ENCODE measurements at places on chromosomes 4 and X. TPM values are rescaled to one million over a fixed set of nuclear protein-coding genes. Genes with fewer than 3 reads are reported as not detected.

The HTT gene
- total RNA-seq = 52.6 TPM

The HDX gene
- total RNA-seq = 1.7 TPM

The GLRA3 gene
- total RNA-seq = not detected

The SYTL4 gene
- 0.86 TPM for total RNA-seq

The EVC2 gene
- 3.6 TPM for total RNA-seq

The METTL14 gene
- total RNA-seq = 3.8 TPM

The PDLIM3 gene
- total RNA-seq = 15.7 TPM

The DEFB131A gene
- not detected for total RNA-seq

DNA sequence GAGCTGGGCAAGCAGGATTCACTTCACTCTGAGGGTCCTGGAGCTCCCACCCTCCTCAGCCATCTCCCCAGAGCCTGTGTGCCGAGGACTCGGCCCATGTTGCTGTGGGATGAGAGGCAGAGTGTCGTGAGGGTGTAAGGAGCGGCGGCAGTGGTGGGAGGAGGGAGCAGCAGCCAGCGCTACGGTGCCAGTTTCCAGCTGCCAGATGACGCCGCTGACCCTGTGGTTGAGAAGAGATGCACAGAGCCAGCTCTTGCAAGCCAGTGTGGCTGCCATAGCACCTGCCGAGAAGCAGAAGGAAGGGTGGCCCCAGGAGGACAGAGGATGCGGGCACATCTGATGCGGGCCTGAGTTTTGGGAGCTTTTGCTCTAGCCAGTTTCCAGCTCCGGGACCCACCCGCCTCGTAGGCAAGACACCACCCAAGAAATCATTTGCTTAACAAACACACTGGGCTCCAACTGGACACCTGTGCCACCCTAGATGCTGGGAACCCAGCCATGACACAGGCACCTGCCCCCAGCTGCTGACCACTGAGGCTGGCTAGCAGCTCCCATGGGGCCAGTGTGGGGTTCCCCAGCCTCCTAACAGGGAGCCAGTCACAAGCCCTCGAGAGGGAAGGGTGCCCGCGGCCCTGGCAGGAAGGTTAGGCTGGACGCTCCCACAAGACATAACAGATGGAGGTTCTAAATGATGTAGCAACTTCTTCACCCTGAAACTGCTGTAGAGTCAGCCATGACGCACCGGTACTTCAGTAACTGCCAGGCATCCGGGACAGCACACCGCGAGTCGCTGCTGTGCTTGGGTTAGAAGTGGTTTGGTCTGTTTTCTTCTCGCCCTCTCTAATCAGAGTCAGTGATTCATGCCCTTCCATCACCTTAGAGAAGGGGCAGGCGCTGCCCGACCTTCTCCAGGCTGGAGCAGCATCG, 8.9 kb downstream of the MSANTD1 start:
- no peak for DNase-seq

DNA sequence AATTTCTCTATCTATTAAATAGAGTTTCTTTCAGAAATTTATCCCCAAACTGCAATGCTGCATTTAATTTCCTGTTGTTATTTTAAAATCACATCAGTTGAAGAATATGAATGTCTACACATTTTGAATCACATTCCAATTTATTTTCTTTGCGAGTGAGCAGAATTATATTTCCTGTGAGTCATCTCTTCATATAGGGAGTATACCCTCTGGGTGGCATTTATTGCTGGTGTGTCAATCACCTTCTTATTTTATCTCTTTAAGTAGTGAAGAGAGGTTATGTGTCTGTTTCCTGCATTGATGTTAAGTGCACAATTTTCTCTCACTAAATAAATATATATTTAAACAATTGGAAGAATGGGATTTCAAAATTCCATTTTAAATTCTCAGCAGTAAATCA, 511.0 kb upstream of the ATOH1 start:
- no peak for DNase-seq

DNA sequence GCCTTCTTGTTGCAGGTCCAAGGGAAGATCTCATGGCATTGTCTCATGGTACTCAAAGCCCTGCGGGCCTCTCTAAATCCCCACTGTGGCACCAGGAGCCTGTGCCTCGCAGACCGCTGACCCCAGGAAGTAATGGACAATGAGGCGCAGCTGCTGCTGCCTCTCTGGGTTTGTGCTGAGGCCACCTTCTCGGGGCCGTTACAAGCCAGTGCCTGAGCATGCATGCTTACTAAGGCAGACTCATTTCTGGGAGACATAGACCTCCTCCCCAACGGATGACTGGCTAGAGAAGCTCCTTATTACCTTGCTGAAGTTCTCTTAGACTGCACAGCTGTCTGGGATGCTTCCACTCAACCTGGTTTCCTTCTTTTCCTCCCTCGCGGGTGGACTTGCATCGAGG, 1.3 kb downstream of the BDH2 start:
- no peak for DNase-seq

DNA sequence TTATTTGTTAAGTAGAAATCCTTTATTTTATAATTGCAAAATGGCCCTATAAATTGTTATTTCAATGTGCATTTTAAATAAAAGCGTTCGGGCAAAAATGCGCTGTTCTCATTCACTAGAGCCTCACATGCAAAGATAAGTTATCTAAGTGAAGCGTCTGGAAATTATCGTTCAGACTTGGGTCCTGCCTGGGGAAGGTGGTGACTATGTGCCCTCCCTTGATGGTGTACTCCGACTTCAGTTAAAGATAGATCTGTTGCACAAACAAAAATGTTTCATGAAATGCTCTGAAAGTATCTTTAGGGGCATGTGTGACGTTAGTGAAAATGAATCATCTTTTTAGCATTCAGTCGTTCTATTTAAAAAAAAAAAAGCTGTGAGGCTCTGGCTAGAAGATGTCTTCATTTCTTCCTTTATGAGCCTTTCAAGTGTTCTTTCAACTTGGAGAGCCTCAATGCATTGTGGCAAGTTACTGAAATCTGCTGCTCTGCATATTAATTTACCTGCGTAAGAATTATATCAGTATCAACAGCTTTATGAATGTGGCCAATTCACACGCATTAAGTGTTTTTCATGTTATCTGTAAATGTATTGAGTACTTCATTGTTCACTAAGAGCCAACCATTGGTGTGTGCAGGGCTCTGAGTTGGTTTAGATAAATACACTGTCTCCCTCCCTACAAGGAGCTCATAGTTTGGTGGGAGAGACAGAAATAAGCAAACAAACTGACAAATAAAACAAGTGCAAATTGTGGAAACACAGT, 83.0 kb downstream of the AFF1 start:
- DNase-seq = no peak

GRCh38 chr4:110108422-110108821, 90.0 kb downstream of the ELOVL6 start:
- DNase-seq = no peak

DNA sequence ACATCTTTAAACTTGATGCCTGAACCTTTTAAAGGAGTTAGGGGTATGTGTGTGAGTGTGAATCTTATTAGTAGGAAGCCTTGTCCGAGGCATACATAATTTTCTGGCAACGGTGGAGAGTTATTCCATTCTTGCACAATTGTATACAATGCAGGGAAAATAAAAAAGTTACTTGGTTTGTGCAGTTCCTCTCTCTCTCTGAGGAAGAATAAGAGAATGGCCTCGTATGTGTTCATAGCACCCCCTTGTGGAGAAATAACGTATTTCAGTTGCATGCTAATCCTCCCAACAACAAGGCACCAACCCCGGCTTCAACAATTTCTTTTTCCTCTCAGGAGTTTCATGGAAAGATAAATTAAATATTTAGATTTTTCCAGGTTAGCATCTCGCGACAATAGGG, 33.7 kb upstream of the FGF13 start:
- DNase-seq = peak; percentile 16

DNA sequence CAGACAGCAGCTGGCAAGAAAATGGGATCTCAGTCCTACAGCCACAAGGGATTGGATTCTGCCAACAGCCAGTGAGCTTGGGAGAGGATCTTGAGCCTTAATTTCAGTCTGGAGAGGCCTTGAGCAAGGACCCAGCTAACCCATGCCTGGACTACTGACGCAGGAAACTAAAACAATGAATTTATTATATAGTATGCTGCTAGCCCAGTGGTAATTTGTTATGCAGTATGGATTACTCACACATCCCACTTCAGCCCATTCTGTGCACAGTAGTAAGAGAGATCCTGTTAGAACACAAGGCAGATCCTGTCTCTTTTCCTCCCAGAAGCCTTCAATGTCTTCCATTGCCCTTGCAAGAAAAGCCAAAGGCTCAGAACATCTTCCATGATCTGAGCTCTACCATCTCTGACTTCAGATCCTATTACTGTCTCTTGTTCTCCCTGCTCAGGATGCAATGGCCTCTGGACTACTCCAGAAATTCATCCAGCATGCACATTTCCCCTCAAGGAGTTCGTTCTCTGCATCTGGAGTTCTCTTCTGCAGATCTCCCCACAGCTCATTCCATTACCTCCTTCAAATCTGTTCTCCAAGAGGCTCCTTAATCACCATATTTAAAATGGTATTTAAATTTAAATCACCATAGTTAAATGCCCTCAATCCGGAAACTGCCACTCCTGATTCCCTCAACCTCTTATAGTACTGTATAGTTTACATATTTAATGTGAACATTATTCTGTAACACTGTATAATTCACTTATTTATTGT, 27.6 kb downstream of the SMIM20 start:
- no peak for DNase-seq

DNA sequence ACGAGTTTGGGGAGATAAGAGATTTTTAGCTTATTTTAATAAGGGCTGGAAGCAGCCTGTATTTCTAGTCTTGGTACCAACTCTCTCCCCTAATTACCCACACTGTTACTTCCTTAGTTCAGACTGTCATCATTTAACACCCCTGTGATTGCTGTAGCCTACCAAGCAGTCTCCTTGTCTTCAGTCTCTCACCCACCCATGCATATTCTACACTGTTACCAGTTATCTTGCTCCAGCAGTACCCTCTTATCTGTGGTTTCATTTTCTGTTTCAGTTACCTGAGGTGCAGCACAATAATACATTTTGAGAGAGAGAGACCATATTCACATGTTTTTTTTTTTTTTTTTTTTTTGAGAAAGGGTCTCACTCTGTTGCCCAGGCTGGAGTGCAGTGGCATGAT, 80.2 kb downstream of the DIAPH2 start:
- DNase-seq = no peak

GRCh38 chr4:109682875-109683274, 20.4 kb downstream of the CASP6 start:
- no peak for DNase-seq

GRCh38 chr4:39278476-39278875, 87.7 kb downstream of the RFC1 start:
- no peak for DNase-seq

DNA sequence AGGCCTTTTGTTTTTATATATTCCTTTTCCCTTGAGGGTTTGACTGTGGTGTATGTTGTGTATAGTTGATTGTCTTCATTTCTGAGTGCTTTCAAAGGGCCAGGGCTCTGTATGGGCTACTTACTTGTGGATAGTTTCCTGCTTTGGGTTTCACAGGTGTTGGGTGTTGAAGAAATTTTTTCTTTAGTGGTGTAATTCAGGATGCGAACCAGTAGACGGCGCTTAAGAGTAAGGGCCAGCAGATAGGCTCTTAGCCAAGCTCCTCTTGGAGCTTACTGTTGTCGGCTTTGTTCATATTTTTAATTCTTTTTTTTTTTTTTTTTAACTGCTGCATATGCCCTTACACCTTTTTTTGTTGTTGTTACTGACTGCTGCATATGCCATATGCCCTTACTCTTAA, 276.3 kb upstream of the GALNT7 start:
- no peak for DNase-seq

- no peak for DNase-seq
Measured at GRCh38 chrX:78333521-78333920, 6.1 kb upstream of the CYSLTR1 start.

- no peak for DNase-seq
Measured at GRCh38 chrX:149275836-149276235, 229.3 kb downstream of the IDS start.

GRCh38 chr4:48654015-48654664, 125.9 kb downstream of the FRYL start:
- DNase-seq = peak; percentile 22

GRCh38 chrX:15207384-15207783, 62.5 kb downstream of the ASB9 start:
- no peak for DNase-seq

GRCh38 chr4:20589436-20589835, 110.8 kb upstream of the PACRGL start:
- no peak for DNase-seq

- DNase-seq = no peak
Measured at GRCh38 chr4:123787512-123788080, 391.0 kb downstream of the SPRY1 start.
